ENCODE measurements at places on chromosomes 16 and 17.

- no peak for DNase-seq
These were observed 641 bp downstream of the KRTAP9-1 start for GRCh38 chr17:41190328-41190727.

- DNase-seq: no peak
These were observed 6.9 kb downstream of the TXNDC11 start for GRCh38 chr16:11735787-11736186.

GRCh38 chr17:17852930-17853329 is 16.1 kb upstream of the SREBF1 start:
- no peak for DNase-seq

DNA sequence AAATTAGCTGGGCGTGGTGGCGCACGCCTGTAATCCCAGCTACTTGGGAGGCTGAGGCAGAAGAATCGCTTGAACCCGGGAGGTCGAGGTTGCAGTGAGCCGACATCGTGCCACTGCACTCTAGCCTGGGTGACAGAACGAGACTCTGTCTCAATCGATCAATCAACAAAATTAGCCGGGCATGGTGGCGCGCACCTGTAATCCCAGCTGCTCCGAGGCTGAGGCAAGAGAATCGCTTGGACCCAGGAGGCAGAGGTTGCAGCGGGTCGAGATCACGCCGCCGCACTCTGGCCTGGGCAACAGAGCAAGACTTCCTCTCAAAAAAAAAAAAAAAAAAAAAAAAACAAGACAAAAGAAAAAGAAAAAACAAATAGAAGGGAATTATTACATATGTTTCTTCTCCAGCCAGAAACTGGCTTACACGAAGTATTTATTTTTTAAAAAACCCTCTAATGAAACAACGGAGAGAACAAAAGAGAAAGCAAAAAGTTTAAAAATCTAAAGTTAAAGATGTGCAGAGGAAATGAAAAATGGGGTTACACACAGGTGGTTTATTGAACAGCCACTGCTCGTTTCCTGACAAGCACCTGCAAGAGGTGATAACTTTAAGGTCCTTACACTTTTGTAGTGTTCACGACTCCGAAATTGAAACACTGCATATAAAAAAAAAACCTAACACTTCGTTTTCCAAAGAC is 1.4 kb downstream of the SYNRG start:
- DNase-seq: peak; percentile 56

DNA sequence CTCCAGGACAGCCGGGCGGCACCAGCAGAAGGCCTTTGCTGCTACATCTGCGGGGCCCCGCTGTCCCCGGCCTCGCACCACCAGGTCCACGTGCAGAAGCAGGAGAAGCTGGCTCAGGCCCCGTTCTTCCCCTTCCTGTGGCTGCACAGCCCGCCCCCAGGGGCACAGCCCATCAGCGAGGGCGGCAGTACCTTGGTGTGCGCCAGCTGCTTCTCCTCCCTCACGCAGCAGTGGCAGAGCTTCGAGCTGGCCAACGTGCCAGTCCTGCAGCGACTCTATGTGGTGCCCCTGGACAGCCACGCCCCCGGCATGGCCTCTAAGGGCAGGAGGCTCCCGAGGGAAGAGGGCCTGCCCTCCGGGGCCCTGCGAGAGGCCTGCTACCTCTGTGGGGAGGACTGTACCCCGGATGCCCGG is 58.3 kb upstream of the CIBAR2 start:
- DNase-seq: no peak

GRCh38 chr17:55348749-55349354 is 72.8 kb downstream of the MMD start:
- peak; percentile 60 for DNase-seq

DNA sequence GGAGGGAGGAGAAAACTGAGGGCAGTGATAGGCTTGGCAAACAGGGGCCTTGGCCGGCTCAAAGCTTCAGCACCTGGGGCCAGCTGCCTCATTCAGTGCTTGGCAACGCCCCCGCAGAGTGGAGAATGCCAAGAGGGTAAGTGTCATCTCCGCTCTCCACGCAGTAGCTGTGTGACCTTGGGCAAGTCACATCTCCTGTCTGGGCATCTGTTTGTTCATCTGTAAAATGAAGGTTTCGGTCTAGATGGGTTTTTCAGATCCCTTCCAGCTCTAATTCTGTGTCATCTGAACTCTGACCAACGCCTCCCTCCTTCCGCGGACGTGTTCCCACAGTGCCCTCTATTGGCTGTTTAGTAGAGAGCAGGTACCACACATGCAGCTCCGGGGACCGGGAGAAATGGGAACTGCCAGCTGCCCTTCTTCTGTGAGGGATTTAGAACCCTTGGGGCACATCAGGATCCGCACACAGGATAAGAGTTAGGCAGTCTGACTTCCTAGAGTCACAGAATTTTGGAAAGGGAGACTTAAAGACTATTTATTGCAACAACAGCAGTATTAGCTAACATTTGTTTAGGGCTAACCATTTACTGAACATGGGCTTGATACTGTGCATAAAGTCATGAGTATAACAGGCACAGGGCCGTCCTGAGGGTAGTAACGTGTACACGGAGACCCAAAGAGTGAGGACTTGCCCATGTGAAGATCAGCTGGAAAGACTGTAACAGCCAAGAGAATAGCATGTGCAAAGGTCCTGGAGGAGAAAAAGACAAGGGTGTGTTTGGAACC is 26.8 kb downstream of the GP2 start:
- peak; percentile 15 for DNase-seq

DNA sequence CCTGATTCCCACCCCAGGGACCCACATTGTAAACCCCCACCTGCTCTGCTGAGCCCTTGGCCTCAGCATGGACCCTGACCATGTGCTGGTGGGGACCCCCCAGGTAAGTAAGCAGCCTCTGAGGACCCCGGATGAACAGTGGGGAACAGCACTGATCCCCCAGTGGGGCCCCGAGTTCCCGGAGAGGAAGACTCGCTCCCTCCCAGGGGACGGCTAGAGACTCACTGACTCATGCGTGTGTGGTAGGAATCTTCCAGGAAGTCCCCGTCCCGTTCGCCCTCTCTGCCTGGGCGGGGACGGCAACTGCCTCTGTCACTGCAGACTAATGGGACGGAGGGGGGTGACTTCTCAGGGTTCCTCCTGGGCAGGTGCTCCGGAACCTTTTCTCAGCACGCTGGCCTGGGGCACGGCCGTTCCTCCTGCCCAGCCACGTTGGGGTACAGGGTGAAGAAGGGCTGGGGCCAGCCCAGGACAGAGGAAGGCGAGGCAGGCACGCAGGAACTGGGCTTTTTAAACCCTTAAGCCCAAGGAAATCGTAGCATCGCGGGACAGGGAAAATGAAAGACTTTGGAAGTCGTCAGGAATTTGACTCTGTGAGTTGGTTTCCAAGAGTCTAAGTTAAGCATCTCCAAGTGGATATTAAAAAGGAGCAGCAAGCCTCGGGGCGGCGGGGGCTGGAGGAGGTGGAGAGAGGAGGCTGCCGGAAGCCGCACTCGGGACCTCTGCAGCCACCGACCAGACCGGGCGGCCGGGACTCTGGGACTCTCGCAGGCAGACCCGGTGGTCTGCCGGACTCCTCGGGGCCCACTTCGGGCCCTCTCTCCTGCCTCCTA is 178.7 kb downstream of the SEC14L1 start:
- DNase-seq: peak; percentile 63

- DNase-seq: no peak
These were observed 740 bp downstream of the AATF start for GRCh38 chr17:36949461-36949927.

- DNase-seq: no peak
These were observed 13.9 kb upstream of the TNRC6C start for GRCh38 chr17:77944390-77945222.

DNA sequence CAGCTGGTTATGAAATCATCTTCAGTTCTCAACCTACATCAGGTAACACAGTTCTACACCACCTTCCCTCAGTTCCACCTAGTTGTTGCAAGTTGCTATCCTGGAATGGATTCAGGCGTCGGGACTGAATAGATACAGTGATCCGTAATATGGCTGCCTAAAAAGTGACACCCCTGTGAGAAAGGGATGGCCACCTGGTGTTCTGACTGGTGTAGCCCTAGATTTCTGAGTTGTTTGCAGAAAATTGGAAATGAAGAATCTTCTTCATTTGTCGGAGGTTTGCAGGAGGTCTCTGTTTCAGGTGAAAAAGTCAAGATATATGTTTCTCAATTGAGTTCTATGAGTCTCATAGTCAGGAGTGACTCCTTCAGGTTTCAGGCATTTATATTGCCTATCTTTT is 225.8 kb upstream of the ELAC2 start:
- no peak for DNase-seq

DNA sequence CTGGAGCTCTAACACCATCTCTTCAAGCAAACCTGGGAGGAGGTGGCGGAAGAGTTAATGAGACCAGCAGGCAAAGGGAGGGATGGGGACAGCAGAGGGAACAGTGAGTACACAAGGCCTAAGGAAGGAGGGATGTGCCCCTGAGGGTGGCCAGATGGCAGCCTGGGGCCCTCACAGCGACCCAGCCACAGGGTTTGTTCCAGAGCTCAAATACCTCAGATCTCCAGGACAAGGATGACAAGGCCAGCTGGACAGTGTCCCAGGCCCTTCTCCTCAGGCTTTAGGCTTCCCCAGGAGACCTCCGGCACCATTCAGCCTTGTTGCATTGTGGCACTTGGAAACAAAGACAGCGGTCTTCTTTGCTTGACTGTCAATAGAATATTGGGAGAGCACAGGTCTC is 14.9 kb downstream of the CDIP1 start:
- no peak for DNase-seq

- DNase-seq: no peak
These were observed 6.0 kb downstream of the DOC2A start for GRCh38 chr16:30004811-30005242.

- DNase-seq: no peak
These were observed 125.0 kb downstream of the HS3ST3A1 start for GRCh38 chr17:13476720-13477119.

DNA sequence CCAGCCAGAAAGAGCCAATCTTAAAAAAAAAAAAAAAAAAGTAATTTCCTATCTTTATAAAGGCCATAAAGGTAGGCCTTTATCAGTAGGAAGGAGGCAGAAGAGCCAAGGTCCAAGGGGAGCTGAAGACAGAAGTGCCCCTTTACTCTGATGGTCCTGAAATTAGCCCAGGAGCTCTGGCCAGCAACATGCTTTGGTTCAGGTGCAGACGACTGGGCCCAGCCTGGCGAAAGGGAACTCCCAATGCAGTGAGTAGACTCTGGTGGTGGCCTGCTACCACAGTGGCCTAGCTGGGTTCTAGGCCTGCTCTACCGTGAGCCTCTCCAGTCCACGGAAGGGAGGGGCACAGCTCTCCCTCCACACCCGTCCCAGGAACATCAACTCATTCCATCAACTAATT is 23.1 kb upstream of the MEIOB start:
- DNase-seq: no peak

DNA sequence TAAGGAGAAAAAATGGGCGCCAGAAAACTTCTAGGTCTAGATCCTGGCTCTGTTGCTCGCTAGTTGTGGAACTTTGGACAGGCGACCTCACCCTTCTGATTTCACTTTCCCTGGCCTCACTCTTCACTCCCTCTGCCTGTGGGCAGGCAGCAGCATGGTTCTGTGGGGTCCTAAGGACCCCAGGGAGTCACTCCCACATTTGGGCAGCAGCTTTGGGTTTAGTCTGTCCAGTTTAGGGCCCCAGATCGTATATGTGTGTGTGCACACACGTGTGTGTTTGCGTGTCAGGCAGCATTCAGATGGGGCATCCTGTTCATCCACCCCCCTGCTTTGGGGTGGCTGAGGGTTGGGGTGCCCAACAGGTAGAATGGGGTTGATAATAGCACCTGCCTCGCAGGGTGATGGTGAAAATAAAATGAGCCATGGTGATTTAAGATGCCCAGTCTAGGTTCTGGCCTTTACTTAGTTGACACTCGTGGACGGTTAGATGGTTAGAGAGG is 102.2 kb downstream of the RAB11FIP4 start:
- no peak for DNase-seq

GRCh38 chr17:40129498-40129897 is 7.7 kb downstream of the MSL1 start:
- DNase-seq: no peak

DNA sequence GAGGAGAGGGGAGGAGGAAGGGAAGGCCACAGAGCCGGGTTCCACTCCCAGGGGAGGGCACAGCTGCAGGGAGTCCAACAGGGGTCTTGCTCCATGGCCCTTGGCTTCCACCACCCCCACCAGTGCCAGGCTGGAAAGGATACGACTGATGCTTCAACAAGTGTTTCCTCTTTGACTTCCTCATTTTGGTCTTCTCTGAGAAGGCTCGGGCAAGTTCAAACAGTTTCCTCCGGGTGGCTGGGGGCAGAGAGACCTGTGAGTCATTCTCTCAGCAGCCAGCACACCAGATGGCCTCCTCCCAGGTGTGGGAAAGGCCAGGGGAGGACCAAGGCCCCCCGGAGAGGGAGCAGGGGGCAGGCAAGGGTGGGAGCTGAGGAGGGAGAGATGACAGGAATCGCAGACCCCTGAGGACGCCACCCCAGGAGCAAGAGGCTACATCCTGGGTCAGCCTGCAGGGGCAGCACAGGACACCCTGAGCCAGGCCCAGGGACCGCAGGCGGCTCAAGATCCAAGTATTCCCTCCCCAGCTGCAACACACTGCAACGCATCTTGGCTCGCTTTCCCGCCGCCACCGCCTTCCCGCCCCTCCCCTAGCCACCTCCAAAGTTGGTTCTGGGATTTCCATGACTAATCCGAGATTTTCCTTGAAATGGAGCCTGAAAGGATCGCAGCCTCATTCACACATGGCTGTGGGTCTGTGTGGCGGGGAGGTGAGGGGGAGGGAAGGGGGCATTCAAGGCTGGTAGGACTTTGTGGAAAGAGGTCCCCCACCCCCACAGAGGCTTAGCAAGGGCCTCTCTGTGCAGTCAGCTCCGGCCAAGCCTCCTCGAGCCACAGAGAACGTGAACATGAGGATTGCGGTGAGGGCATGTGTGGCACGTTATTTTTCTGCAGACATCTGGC is 18.4 kb upstream of the MRPS23 start:
- DNase-seq: peak; percentile 27

GRCh38 chr16:13997526-13997925 is 73.6 kb upstream of the MRTFB start:
- DNase-seq: no peak

GRCh38 chr16:87464691-87465300 is 28.0 kb downstream of the ZCCHC14 start:
- DNase-seq: no peak

DNA sequence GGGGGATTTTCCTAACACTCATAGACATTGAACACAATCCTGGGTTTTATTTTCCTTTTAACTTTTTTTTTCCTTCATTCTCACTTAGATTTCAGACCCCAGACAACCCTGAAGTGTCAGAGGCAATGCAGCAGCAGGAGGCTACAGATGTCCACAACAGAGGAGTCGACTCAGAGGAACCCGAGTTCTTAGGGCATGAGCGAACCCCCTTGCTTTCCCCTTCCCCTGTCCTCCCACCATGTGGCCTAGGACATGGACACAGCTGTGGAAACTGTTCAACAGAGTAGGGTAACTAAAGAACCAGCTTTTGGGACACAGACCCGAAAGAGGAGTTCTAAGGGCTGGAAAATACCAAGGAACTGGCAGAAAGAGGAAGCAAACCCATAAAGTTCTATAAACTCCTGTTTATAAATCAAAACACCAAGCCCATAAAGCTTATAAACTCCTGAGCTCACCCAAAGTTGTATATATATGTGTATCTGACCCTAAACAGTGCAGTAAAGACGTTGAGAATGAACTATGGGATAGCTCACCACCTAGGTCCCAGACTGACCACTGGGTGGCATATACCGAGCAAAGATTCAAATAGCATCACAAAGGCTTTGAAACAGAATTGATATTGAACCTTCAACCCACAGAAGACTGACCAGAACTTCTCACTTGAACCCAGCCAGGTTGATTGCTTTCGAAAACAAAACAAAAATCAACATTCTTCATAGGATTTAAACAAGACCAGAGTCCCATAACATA is 33.9 kb downstream of the CMTM4 start:
- DNase-seq: no peak

- no peak for DNase-seq
These were observed 4.0 kb downstream of the CBFA2T3 start for GRCh38 chr16:88973007-88973410.

Measured in CD4-positive, alpha-beta T cell treated with Interleukin-12 subunit alpha and Interleukin-12 subunit beta, for 1 hour (primary cell).